ENCODE measurements at places on chromosomes 6 and 20.

DNA sequence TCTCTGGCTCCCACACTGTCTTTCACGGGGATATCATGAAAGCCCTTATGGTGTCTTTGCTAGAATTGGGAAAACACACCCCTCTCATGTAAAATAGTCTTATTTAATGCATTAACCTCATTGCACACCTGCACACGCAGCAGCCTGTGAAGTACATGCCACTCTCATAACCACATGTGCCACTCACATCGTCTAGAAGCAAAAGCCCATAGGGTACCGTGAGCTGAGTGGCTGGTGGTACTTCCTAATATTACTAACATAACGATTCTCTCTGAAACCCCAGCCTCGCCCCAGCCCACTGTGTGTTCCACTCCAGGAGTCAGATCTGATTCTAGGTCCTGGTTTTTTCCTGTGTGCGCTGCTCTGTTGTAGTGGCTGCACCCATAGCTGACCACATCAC is 9.5 kb upstream of the TMEM242 start:
- no peak for DNase-seq

DNA sequence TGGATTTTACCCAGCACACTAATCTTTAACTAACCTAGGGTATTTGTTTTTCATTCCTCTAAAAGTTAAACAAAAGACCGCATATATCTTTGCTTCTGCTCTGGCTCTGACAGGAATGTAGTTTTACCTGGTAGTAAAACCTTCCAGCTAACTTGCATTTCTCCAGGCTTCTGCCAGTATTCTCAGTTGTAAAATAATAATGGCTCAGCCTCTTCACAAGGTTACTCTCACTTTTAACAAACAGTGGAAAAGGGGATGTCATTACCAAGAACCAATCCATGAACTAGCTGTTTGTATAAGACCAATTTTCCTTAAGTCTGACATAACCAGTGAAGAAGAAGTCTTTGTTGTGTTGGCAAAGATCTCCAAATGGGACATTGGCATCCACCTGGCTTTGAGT is 10.0 kb downstream of the THBS2 start:
- DNase-seq: no peak

DNA sequence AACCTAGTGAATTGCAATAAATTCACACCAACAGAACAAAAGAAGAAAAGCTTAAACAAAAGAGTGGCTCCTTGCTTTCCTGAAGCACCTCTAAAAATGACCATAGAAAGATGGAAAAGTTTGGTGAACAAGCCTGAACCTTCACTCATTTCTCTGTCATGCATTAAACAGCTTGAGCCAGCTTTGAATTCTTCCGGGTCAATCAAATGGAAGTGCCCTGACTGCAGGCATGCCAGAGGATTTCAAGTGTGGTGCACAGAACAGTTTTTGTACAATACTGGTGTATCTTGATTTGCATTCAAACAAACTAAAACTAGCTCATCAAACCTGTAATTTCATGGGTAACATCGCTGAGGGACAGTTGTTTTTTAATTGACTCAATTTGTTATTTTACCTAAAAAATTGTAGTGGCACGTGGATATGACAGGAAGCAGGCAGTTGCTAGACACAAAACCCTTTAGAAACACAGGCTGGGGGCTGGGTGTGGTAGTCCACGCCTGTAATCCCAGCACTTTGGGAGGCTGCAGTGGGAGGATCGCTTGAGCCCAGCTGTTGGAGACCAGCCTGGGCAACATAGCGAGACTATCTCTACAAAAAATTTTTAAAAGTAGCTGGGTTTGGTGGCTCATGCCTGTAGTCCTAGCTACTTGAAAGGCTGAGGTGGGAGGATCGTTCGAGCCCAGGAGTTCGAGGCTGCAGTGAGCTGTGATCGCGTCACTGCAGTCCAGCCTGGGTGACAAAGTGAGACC is 9.1 kb downstream of the CASS4 start:
- no peak for DNase-seq

- DNase-seq: no peak
These were observed 52.8 kb upstream of the UTRN start for GRCh38 chr6:144232176-144232831.

DNA sequence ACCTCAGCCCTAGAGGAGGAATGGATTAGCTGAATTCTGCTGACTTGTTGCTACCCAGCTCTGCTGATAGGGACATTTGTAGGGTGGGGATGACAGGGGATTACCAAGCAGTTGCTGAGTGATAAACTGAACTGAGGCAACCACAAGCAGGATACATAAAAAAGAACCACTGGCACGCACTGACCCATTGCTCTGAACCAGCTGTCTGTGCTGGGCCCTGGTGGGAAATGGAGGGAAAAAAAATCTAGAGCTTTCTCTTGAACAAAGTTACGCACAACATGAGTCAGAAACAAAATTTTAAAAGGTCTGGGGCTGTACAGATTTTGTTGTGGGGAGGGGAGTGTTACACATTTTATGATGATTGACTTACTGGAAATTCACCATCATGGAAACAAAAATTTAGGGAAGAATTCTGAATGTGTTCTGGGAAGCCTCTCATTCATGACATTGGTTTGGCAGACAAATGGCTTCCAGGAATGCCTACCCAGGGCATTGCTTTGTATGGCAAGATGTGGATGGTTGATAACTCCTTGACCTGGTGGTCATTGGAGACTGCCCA is 37.7 kb downstream of the FOXO3 start:
- no peak for DNase-seq

GRCh38 chr20:50438986-50439407 is 71.2 kb upstream of the PTPN1 start:
- DNase-seq: no peak

- DNase-seq: no peak
These were observed 553.8 kb upstream of the JAG1 start for GRCh38 chr20:11227602-11228001.

DNA sequence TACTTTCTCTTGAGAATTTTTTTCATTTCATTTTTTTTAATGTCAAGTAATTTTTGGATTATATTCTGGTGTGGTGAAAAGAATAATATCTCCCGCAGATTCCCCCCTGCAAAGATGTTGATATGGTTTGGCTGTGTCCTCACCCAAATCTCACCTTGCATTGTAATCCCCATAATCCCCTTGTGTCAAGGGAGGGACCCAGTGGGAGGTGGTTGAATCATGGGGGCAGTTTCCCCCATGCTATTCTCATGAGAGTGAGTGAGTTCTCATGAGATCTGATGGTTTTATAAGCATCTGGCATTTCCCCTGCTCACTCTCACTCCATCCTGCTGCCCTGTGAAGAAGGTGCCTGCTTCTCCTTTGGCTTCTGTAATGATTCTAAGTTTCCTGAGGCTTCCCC is 58.7 kb upstream of the PMEPA1 start:
- no peak for DNase-seq

GRCh38 chr6:21729431-21729830 is 135.9 kb downstream of the SOX4 start:
- no peak for DNase-seq

- DNase-seq: no peak
These were observed 83.5 kb downstream of the ZHX3 start for GRCh38 chr20:41234041-41234440.

DNA sequence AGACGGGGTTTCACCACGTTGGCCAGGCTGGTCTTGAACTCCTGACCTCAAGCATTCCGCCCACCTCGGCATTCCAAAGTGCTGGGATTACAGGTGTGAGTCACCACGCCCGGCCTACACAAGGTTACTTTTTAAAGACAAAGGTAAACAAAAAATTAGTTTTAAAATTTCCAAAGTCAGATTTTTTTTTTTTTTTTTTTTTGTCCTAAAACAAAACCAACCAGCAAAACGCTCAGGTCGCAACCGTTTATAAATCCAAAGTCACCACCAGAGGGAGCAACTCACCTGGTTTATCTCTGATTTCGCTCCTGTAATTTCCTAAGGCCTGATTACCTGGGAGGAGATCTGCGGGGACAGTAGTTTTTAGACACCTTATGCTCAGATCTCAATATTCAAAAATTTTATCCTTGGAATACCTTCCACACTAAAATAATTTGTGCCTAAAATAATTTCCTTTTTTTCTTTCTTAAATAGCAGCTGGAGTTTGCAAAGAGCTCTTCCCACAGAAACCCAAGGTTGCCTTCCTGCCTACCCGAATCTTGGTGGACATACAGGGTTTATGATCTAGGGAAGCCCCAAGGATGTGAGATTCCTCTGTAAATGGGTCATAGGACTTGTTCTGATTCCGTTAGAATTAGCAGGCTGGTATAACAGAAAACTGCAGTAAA is 19.8 kb upstream of the TREM1 start:
- DNase-seq: no peak

DNA sequence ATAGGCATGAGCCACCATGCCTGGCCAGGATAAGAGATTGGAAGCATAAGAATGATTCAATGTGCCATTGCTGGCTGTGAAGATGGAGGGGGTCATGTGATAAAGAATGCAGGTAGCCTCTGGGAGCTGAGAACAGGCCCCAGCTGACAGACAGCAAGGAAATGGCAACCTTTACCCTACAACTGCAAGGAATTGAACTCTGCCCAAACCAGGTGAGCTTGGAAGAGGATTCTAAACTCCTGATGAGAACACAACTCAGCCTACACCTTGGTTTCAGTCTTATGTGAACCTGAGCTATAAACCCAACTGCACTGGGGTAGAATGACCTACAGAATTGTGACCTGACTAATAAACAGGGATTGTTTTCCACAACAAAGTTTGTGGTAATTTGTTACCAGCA is 82.0 kb upstream of the AKIRIN2 start:
- DNase-seq: no peak

DNA sequence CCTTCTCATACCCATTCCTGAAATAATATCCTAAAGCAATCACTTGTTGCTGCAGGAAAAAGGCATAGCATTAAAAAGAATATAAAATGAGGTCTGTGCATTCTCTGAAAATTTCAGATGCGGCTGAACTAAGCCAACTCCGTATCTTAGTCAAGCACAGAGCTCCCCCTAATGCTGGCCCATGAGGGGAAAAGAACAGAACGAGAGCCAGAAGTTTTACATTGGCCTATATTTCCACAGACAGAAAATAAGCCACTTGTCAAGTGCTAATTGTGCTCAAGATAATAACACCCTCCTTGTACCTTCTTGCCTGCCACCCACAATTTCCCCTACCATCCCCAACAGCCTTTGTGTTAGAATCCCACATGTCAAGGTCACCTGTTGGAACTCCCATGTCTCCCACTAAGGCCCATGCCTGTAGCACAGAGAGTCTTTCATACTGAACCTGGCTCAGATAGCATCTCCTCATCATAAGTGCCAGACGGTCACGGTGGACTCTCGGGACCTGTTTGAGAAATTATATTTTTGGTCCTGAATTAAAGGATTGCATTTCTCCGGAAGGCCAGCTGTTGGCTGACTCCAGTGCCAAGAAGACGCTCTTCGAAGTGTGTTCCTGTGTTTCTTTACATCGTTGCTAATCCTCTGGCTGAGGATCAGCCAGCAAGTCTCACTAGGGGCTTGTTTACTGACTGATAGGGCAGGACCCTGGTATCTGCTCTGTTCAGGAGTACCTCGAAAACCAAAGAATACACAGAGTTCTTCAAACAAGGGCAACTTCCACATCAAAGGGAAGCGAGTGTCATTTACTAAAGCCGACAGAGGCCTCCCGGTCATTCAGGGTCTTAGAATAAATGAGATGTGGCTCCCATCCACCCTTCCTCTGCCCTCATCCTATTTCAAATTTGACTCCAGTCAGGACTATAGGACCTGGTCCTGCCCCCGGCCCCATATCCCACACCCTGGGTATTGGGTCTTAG is 183.4 kb upstream of the FBXL4 start:
- no peak for DNase-seq

GRCh38 chr6:102215425-102215824 is 821.9 kb downstream of the GRIK2 start:
- no peak for DNase-seq

DNA sequence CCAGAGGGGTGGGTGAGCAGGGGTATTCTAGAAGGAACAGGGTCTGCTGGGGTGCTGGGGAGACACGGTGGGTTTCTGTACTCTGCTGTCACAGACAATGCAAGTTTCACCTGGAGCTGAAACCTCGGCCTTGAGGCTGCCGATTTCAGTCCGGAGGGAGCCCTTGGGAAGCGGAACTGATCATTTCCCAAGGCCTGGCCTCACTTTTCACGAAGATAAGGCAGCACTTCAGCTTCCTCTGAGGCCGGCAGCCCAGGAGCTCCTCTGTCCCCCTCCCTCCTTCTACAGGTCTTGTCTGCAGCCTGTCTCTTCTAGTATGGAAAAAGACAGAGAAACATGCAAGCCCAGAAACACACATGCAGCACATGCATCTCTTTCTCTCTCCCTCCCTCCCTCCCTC is 242.1 kb downstream of the CDC5L start:
- DNase-seq: no peak

- no peak for DNase-seq
These were observed 367.7 kb downstream of the CDH4 start for GRCh38 chr20:61619751-61620150.

- no peak for DNase-seq
These were observed 73.3 kb downstream of the MAN1A1 start for GRCh38 chr6:119276211-119276610.

DNA sequence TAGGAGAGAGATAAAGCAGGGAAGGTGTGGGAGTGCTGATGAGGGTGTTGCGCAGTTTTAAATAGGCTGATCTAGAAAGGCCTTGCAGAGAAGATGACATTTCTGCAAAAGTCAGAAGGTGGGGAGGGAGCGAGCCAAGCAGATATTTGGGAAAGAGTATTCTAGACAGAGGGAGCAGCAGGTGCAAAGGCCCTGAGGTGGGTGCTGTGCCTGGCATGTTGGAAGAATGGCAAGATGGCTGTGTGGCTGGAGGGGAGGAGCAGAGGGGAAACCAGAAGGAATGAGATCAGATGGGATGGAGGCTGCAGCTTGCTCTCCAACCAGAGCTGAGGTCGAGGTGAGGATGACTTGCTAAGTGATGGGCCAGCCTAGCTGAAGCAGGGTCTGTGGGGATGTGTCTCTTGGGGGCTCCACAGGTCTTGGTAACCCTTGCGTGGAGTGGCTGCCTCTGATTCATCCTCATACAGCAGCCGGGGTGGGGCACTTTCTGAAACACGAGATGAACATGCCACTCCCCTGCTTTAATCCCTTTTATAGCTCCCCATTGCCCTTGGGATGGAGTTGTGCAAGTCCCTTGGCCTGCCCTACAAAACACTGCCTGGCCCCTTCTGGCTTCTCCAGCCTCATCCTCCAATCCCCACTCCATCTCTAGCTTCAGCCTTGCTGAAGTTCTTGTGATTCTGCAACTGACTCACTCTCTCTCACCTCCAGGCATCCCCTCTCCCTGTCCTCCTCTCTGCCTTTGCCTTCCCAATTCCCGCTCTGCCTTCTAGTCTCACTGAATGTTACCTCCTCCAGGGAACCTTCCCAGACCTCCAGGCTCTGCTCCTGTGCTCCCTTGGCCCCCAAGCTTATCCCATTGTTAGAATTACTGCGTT is 94.1 kb downstream of the CDH22 start:
- no peak for DNase-seq

DNA sequence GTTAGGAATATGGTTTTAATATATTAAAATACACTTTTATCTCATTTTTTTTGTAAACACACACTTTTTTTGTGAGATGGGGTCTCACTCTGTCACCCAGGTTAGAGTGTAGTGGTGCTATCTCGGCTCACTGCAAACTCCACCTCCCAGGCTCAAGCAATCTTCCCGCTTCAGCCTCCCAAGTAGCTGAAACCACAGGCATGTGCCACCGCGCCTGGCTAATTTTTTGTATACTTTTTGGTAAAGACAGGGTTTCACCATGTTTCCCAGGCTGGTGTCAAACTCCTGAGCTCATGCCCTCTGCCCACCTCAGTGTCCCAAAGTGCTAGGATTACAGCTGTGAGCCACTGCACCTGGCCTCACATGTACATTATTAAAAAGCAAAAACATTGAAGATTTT is 10.8 kb downstream of the IPCEF1 start:
- no peak for DNase-seq

GRCh38 chr20:63689046-63690002 is 7.1 kb upstream of the TNFRSF6B start:
- DNase-seq: no peak

GRCh38 chr6:107698146-107698545 is 126.0 kb downstream of the SCML4 start:
- DNase-seq: no peak

Measured in activated CD4-positive, alpha-beta T cell treated with anti-CD3 and anti-CD28 coated beads, Interleukin-2, amount 50 U/mL, for 24 hours (primary cell).